ENCODE measurements at places on chromosomes 5 and 9.

- DNase-seq, result no peak
Observed at GRCh38 chr5:155850370-155850769, 476.6 kb upstream of the SGCD start.

DNA sequence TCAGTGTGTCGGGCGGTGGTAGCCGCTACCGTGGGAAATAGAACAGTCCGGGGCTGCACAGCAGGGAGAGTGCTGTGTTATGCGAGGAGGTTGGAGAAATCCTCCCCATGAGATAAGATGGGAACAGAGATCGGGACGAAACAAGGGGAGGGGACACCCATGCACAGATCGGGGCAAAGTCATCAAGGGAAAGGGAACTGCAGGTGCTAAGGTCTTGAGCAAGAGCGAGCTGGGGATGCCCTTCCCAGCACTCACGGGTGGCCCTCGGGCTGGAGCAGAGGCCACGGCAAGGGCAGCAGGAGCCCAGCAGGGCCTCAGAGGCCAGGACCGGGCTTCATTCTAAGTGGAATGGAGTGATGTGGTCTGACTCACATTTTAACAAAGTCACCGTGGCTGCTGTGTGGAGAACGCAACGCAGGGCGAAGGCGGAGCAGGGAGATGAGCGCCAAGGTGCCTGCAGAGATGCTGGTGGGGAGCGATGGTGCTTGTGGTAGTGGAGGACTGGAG, 7.7 kb downstream of the IL13 start:
- no peak for DNase-seq

- no peak for DNase-seq
Observed at GRCh38 chr5:121968910-121969607, 7.3 kb downstream of the SRFBP1 start.

GRCh38 chr9:125988479-125989050, 241.4 kb downstream of the PBX3 start:
- no peak for DNase-seq

- DNase-seq, result no peak
Observed at GRCh38 chr5:66742083-66742895, 146.1 kb downstream of the MAST4 start.

DNA sequence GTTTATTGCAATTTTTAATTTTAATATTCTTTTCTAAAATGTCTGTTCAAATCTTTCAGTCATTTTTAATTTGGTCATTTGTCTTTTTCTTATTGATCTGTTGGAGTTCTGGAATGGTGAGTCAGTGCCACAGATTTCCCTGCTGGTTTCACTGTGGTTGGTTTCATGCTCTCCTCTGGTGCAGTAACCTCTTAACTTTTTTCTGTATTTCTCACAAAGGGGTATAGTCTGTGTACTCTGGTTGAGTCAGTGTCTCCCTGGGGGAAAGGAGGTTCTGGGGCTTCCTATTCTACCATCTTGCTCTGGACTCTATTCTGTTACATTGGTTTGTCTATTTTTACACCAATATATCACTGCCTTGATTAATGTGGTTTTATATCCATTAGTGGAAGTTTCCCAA, 178.8 kb downstream of the CSNK1G3 start:
- DNase-seq, result no peak

GRCh38 chr9:35842020-35842745, 13.2 kb downstream of the TMEM8B start:
- no peak for DNase-seq

DNA sequence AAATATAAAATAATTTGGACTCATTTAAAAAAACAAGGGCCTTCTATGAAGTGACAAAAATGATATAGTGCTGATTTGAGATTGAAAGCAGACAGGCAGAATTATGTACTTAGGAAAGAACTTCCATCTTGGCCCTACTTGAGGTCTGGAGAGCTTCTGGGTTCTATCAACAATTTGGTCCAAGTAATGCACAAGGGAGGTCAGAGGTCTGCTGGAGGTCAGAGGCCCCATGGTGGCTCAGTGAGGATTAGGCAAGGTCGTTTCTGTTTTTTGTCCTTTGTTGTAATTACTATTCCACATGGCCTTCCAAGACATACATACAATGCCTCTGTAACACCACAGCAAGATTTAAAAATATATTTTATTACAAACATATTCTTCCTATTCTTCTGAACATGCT, 37.2 kb downstream of the NUDT12 start:
- no peak for DNase-seq

DNA sequence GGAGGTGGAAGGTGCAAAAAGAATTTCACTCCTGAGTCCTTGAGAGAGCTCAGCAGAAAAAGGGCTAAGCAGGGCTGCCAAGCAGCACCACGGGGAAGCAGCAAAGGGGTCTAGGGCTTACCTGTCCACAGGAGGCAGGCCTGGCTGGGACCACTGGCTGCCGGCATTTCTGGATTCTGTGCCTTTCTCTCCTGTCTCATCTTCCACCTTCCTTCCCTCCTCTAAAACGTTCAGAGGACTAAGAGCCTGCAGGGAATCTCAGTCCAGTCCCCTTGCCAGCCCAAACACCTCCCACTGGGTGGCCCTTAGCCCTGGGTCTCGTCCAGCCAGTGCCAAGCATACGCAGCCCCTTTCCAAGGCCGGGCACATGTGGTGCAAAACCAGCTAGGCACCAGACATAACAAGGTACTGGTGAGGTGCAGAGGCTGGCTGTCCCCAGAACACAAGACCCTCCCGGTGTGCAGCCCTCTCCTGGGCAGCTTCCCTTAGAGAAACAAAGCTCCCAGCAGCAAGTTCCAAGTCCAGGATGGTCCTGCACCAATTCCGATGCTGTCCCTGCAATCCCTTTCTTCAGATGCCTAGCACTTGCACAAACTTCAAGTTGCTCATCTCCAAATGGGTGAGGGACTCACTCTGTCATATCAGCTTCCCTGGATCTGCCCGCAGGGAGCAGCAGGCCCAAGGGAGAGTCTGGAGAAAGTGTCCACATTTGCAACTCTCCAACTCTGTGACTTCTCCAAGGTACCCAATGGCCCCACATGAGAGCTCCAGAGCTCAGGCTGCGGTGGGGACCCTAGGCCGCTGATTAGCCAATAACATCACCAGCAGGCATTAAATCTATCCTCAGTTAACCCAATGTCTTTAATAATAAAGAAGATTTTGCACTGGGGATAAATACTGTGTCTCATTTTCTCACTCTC, 126.3 kb downstream of the C5orf15 start:
- DNase-seq, result no peak

All from NCI-H1436 treated with DMSO at 0.1 percent for 48 hours (cell line).